HepG2 (cell line): ENCODE measurements at places on chromosomes 4 and X.

DNA sequence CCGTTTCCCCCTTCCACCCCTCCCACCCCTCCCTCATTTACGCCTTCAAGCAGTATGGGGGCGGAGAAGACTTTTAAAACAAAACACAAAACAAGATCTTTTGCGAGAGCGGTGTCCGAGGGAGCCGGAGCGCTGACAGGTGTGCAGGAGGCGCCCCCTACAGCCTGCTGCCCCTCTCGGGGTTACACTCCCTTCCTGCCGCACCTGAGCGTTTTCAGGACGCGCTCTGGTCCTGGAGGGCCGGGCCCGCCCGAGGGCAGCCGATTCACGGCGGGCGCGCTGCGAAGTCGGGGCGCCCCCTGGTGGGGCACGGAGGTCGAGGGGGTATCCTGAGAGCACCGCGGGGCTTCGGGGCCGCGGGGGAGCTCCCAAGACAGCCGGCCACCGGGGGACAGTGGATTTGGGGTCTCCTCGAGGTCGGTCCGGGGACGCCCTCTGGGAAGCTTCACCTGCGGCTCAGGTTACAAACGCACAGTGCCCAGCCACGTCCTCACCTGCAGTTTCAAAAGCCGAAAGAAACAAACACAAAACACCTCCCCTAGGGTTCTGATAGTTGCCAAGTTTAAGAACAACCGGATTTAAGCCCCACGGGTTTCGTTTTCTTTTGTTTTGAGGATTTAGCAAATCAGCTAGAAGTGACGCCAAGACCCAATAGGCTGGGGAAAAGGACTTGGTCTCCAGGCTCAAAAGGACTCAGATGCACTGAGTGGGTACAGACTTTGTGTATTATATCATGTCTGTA, 8.0 kb upstream of the NEUROG2 start:
- H3K4me1 ChIP-seq, result peaks cover 27% of the 10 kb centered on the region
- H3K27ac ChIP-seq, result no peak overlapping the region
- H3K27me3 ChIP-seq, result peaks cover 47% of the 10 kb centered on the region
- peak; percentile 66 for DNase-seq

DNA sequence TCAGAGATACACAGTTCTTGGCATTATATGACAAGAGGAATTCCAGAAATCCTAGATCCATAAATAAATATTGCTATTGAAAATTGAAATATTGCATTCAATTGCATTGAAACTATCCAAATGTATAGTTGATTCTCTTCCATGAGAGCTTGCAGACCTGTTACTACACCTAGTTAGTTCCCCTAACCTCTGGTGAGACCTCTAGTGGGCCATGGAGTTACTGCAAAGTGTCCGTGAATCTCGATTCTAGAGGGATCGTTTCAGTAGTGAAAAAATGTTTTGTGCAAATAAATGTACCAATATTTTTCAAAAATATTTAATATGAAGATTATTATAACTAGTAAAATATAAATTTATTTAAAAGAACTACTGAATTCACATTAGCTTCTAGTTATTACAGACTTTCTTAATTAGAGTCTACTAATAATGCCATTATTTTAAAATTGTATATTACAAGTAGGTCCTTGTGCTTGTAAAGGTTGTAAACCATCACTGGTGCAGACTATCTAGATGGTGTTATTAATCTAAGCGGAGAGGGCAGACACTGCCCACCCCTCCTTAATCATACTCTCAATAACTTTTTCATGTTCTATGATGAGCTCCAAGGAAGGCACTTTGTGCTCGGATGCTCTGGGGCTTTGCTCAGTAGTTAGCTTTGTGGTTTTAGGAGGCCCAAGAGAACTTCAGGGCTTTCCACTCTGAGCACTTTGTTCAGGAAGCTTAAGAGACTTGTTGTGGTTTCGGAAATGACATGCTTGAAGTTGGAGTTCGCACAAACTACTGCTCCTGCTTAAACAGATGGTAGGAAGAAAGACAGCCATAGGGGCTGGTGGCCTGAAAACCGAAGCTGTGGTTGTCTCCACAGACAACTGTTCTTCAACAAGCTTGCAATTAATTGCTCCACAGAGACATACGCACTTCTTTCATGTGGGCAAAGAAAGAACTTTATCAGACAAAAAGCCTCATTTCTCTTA, 42.8 kb downstream of the IL21 start:
- DNase-seq, result peak; percentile 41
- H3K4me3 ChIP-seq, result no peak overlapping the region
- no peaks in the 10 kb centered on the region for H3K36me3 ChIP-seq
- no peaks in the 10 kb centered on the region for H3K27me3 ChIP-seq

GRCh38 chr4:102439812-102440211, 61.3 kb upstream of the NFKB1 start:
- H3K27me3 ChIP-seq, result no peaks in the 10 kb centered on the region
- no peaks in the 10 kb centered on the region for H3K36me3 ChIP-seq
- H3K27ac ChIP-seq, result no peak overlapping the region
- peak; percentile 61 for DNase-seq

GRCh38 chr4:59122626-59123025, 2012.4 kb upstream of the IGFBP7 start:
- H3K4me1 ChIP-seq, result no peaks in the 10 kb centered on the region
- no peak overlapping the region for H3K27ac ChIP-seq
- no peak for DNase-seq
- H3K36me3 ChIP-seq, result no peaks in the 10 kb centered on the region
- H3K4me3 ChIP-seq, result no peak overlapping the region
- H3K27me3 ChIP-seq, result no peaks in the 10 kb centered on the region

DNA sequence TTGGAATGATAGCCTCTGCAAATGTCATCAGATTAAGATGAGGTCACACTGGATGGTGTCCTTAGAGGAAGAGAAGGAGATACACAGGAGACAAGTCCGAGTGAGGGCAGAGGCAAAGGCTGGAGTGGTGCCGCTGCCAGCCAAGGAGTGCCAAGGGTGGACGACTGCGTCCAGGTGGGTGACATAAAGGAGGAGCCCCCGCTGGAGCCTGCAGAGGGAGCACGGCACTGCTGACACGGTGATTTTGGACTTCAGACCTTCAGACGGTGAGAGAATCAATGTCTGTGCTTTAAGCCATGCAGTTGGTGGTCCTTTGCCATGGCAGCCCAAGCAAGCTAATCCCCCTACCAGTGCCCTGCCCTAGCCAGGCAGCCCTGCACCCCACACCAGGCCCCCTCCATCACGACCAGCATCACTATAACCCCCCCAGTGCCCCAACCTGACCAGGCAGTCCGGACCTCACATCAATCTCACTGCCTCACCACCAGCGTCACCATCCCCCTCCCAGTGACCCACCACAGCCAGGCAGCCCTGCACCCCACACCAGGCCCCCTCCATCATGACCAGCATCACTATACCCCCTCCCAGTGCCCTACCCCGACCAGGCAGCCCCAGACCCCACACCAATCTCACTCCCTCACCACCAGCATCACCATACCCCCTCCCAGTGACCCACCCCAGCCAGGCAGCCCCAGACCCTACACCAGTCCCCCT, 130.0 kb downstream of the HMX1 start:
- no peaks in the 10 kb centered on the region for H3K4me1 ChIP-seq
- no peak overlapping the region for H3K4me3 ChIP-seq
- no peak for DNase-seq
- H3K27me3 ChIP-seq, result peaks cover 27% of the 10 kb centered on the region; the same call in 1 of the 3 replicates

DNA sequence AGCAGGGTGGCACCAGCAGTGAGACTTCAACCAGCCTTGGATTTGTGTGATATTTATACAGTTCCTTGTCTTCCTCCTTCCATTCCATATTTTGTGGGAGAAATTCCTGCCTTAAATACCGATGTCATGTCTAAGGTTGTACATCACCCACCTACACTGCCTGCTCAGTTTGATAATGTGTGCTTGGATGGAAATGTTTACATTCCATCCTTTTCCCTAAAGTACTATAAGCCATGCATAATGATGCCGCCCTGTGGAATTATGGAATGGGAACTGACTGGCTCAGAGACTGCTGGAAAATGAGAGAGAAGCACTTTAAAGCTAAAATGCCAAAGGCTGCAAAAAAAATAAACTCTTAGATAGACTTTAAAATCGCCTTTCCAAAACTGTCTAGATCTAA, 11.3 kb upstream of the GLUD2 start:
- DNase-seq, result no peak
- no peaks in the 10 kb centered on the region for H3K36me3 ChIP-seq
- H3K27ac ChIP-seq, result no peak overlapping the region
- no peak overlapping the region for H3K4me3 ChIP-seq

DNA sequence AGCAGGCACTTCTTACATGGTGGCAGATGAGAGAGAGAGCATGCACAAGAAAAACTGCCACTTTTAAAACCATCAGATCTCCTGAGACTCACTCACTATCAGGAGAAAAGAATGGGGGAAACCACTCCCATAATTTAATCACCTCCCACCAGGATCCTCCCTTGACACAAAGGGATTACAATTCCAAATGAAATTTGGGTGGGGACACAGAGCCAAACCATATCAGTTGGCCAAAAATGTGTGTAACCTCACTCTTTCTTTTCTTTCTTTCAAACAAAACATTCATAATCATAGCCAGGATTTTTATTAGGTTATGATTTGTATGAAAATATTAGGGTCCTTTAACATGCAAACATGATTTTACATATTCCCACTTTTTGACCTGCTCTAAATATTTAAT, 222.1 kb downstream of the PCDH18 start:
- no peak overlapping the region for H3K4me3 ChIP-seq
- no peak for DNase-seq
- no peaks in the 10 kb centered on the region for H3K27me3 ChIP-seq
- no peaks in the 10 kb centered on the region for H3K4me1 ChIP-seq
- no peak overlapping the region for H3K27ac ChIP-seq

DNA sequence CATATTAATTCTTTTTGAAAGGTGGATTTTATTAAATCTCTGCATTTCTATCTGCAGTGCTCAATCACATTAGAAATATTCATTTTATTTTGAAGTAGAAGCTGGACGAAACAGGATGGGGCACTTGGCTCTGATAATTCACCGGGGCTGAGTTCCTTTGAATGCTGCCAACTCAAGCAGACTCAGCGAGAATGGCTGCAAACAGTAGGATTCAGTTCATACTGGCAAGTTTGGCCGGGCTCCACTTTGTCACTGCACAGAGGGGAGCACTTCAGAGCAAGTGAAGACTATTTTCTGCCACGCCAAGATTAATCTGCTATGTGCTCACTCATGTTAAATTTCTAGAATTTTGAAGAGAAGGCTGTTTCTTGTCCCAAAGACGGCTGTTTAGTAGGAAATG, 30.7 kb upstream of the KLHL8 start:
- no peak overlapping the region for H3K4me3 ChIP-seq
- H3K4me1 ChIP-seq, result no peaks in the 10 kb centered on the region
- DNase-seq, result no peak
- no peaks in the 10 kb centered on the region for H3K36me3 ChIP-seq

DNA sequence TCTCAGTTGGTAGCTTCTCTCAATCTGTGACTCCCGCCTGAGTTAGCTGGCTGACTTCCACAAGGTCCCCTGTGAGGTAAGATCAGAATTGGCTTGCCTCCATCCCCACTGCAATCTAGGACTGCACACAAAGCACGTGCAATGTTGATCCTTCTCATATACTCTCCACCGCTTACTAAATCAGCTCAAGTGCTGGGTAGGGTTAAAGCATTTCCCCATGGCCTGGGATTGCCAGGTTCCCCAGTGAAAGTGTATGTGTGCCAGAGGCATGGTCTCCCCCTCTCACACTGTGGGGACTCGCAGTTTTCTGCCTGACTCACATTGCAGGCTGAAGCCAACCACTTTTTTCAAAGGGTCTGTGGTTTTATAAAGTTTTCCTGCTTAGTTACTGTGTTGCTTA, 886.9 kb downstream of the FAM133A start:
- no peak overlapping the region for H3K27ac ChIP-seq
- no peak overlapping the region for H3K4me3 ChIP-seq

GRCh38 chr4:76597423-76597979, 162.5 kb downstream of the SHROOM3 start:
- no peaks in the 10 kb centered on the region for H3K27me3 ChIP-seq
- DNase-seq, result no peak
- no peaks in the 10 kb centered on the region for H3K36me3 ChIP-seq
- no peak overlapping the region for H3K4me3 ChIP-seq
- H3K4me1 ChIP-seq, result no peaks in the 10 kb centered on the region

GRCh38 chr4:140046016-140046415, 108.0 kb downstream of the MAML3 start:
- no peaks in the 10 kb centered on the region for H3K36me3 ChIP-seq
- DNase-seq, result no peak
- no peak overlapping the region for H3K27ac ChIP-seq
- no peaks in the 10 kb centered on the region; the same call in 2 of the 3 replicates for H3K27me3 ChIP-seq
- H3K4me3 ChIP-seq, result no peak overlapping the region
- peaks cover 20% of the 10 kb centered on the region for H3K4me1 ChIP-seq

- no peaks in the 10 kb centered on the region for H3K27me3 ChIP-seq
- 0 out of 2 replicates have a peak, but pooled peaks cover 7% of the 10 kb centered on the region for H3K4me1 ChIP-seq
- H3K27ac ChIP-seq, result peak within 1 kb of the TSS; percentile 57
- peak; percentile 18 for DNase-seq
- H3K4me3 ChIP-seq, result peak within 1 kb of the TSS; percentile 78
These were observed at the start of gene MAOA for GRCh38 chrX:43656005-43656494. TSS of gene MAOA (plus strand) at chrX:43656299. CDS start at chrX:43656342, 43 bp downstream.

- peaks cover 22% of the 10 kb centered on the region for H3K36me3 ChIP-seq
- no peak overlapping the region for H3K4me3 ChIP-seq
- H3K4me1 ChIP-seq, result peaks cover 42% of the 10 kb centered on the region
- H3K27me3 ChIP-seq, result no peaks in the 10 kb centered on the region
- peak overlapping the region; percentile 63 for H3K27ac ChIP-seq
These were observed 31.5 kb upstream of the HTRA3 start for GRCh38 chr4:8238036-8238511.

GRCh38 chrX:76850851-76851250, 423.3 kb downstream of the MAGEE1 start:
- H3K27ac ChIP-seq, result no peak overlapping the region
- DNase-seq, result no peak
- H3K4me1 ChIP-seq, result no peaks in the 10 kb centered on the region
- H3K36me3 ChIP-seq, result no peaks in the 10 kb centered on the region
- H3K4me3 ChIP-seq, result no peak overlapping the region
- H3K27me3 ChIP-seq, result no peaks in the 10 kb centered on the region

- no peaks in the 10 kb centered on the region for H3K4me1 ChIP-seq
- no peak overlapping the region for H3K4me3 ChIP-seq
- H3K27ac ChIP-seq, result no peak overlapping the region
- no peak for DNase-seq
- H3K27me3 ChIP-seq, result no peaks in the 10 kb centered on the region
These were observed 40.6 kb downstream of the GUCY2F start for GRCh38 chrX:109441266-109441665.

GRCh38 chr4:88737307-88737941, 39.8 kb upstream of the NAP1L5 start:
- H3K36me3 ChIP-seq, result peaks cover 11% of the 10 kb centered on the region
- no peaks in the 10 kb centered on the region for H3K27me3 ChIP-seq
- no peak overlapping the region for H3K4me3 ChIP-seq
- no peak overlapping the region for H3K27ac ChIP-seq

DNA sequence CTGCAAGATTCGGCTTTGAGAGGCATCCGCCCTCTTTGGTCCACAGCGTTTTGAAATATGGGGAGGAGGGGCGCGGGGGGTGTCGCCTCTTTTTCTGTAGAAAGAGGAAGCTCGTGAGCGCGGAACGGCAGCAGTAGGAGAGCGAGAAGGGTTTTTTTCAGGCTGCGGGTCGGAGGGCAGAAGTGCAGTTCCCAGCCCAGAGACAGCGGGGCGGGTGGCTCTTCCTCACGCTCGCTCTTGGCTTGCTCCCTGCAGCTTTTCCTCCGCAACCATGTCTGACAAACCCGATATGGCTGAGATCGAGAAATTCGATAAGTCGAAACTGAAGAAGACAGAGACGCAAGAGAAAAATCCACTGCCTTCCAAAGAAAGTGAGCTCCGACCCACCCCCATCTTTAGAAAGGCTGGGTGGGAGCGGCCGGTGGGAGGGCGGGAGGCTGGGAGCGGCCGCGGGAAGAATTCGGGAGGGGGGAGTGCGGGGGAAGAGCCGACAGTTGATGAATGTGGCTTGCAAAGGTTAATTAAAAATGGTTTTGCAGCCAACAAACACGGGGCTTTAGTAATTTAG, 1.2 kb downstream of the TMSB4X start:
- no peaks in the 10 kb centered on the region for H3K4me1 ChIP-seq
- H3K27me3 ChIP-seq, result no peaks in the 10 kb centered on the region; the same call in 1 of the 2 replicates
- H3K27ac ChIP-seq, result no peak overlapping the region
